ENCODE measurements at places on chromosomes 2 and 18.

DNA sequence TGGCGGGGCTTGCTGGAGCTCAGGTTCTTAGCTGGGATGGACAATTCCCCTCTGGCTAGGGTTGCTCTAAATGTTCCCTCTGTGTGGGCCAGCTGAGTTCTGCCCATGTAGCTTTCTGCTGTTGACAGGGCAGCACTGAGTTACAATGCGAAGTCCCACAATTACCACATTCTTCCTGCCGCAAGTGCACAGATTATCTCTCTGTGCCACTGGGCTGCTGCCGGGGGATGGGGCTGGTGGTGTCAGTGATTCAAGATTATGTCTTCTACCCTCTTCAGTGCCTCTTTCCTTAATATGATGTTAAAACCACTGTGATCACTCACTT, 708.1 kb downstream of the SLC4A3 start:
- no peak for DNase-seq

DNA sequence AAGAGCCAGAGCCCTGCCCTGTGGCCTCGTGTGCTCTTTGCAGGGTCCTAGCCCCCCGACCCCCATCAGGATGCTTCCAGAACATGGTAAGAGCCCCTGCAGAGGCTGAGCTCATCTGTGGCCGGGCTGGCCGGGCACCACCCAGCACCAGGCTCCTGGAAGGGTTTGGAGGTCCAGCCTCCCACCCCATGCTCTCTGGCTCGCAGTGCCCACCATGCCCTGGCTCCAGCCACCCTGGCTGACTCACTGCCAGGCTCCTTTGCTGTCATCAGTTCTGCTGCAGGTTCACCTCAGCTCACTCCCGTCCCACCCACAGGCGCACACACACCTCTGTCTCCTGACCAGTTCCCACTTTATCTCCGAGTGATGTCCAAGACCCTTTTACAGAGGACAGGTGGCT, 37.5 kb downstream of the EIF4E2 start:
- no peak for DNase-seq

DNA sequence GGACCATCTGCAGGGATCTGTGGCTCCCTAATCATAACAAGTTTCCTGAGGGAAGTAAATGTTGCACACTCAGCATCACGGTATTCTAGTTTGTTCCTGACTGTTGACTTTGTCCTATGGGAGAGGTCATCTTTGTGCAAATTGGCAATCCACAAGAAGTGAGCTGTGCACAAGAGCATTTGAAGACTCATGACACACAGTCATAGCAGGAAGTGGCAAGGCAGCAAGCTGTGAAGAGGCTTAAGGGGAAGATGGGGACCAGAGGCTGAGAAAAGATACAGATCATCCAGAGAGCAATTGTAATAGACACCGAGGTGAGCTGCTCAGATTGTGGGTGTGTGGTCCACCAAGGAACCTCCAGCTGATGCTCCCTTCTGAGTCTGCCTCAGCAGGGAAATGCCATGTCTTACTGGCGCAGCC, 2.7 kb downstream of the TNP1 start:
- DNase-seq, result no peak

GRCh38 chr18:11762429-11762828, 73.4 kb downstream of the GNAL start:
- no peak for DNase-seq

- no peak for DNase-seq
These were observed 451.5 kb upstream of the CHST9 start for GRCh38 chr18:27636576-27637085.
